Stimulated activated CD8-positive, alpha-beta memory T cell treated with anti-CD3 and anti-CD28 coated beads, Interleukin-15, amount 100 ng/mL, for 48 hours (primary cell): ENCODE measurements at places on chromosomes 2 and 18.

DNA sequence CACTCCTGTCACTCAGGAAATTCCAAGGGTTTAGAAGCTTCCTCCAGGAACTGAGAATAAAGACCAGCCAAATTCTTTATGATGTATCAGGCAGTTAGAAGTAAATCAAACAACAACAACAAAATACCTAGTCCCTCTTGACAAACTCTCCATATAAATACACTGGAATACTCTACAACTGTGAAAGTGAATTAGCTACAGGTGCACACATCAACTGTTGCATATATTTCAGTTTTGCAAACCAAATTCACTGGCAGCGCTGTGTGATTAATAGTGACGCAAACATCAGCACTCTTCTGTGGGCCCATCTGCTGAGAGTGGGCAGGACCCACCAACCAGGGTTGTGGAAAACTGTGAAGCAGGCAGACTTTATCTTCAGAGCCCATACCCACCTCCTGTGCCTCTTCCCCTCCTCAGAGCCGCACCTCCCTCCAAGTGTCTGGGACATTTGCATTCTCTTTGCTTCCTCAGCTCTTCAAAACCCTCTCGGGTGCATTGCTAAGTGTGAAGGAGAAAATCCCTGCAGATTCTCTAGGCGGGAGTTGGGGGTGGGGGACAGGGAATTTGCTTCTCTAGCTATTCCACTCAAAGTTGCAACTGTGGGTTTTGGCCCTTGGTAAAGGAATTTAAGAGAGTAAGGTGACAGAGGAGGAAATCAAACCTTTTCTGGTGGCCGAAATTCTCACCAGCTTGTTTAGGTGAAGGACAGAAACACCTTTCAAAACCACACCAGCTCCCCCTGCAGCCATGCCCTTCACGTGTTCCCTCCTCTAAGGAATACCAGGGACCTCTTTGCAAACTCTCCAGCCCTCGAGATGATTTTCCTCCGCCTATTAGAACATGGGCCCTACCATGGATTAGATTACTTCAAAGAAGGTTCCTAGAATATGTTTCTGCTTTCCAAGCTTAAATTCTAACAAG, 119.3 kb downstream of the MRO start:
- no peak for DNase-seq

DNA sequence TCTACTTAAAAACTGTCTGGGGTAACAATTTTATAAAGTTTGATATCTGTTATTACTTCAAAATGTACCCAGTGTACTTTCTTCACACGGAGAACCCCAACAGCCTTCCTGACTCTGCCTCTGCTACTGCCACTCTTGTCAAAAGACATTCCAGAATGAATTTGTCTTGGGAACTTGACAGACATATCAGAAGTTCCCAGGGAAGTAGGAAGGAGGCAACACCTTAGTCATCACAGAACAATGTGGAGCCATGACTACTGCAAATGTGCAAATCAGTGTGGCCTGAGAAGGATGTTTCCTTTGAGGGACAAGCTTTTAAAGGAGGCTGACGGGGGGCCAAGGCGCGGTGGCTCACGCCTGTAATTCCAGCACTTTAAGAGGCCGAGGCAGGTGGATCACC, 133.8 kb upstream of the RNF152 start:
- no peak for DNase-seq

- no peak for DNase-seq
Observed at GRCh38 chr2:203909261-203909967, 27.1 kb upstream of the ICOS start.

GRCh38 chr2:72887740-72888437, 681 bp downstream of the SPR start:
- peak; percentile 29 for DNase-seq

GRCh38 chr2:202361108-202361507, 15.0 kb upstream of the BMPR2 start:
- DNase-seq = no peak
